Stimulated activated CD4-positive, alpha-beta T cell treated with anti-CD3 and anti-CD28 coated beads, Interleukin-1b, Interleukin-23, amount 100 ng/mL, for 1 hour (primary cell): ENCODE measurements at places on chromosomes 2 and 18.

GRCh38 chr2:219261024-219261855, 7.5 kb upstream of the TUBA4A start:
- DNase-seq: no peak

GRCh38 chr18:69985239-69985638, 37.6 kb upstream of the CD226 start:
- DNase-seq: no peak

DNA sequence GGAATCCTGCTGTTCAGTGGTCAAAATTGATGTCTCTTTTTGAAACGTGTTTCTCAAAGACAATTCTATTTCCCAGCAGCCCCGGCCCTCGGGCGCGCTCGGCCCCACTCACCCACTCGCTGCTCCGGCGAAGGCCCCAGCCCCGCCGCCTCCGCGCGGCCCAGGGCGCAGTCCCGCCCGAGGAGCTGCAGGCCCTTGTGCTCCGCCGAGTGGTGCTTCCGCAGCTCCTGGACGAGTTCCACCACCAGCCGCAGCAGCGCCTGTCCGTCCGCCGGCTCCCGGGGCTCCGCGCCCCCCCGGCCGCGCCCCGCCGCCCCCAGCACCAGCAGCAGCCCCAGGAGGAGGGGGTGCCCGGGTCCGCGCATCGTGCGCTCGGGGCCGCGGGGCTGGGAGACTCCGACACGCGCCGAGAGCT, 413 bp downstream of the ALKAL2 start:
- DNase-seq: no peak

DNA sequence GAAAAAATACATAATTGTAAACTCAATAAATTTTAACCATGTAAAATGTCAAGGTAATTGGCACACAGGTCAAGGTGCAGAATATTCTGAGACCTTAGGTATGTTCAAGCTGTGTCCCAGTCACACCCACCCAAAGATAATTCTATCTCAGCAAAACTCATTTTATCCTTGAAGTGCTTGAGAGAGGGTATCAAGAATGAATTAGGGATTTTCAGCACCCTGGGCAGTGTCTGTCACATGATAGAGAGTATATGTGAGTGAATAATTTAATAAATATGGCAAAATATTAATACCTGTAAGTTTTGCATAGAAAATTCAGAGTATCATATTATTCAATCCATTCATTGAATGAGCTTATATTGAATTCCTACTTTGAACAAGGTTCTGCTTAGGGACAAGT, 567.9 kb downstream of the FBXO15 start:
- no peak for DNase-seq

- DNase-seq: no peak
Observed at GRCh38 chr2:127078666-127079270, 28.2 kb downstream of the BIN1 start.

- DNase-seq: no peak
Observed at GRCh38 chr2:70133491-70134322, 46.4 kb downstream of the PCBP1 start.

DNA sequence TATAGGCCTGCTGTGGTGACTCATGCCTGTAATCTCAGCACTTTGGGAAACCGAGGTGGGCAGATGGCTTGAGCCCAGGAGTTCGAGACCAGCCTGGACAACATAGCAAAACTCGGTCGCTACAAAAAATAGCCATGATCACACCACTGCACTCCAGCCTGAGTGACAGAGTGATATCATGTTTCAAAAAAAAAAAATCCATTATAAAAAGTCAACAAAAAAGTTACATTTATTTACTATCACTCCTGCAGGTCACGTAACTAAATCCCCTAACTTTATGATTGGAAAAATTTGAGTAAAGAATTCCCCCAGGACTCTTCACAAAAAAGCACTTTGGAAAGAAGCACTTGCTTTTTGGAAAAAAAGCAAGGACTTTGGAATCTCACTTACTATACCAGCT, 46.4 kb upstream of the AGPS start:
- DNase-seq: no peak

GRCh38 chr2:9895669-9896590, 52.7 kb downstream of the TAF1B start:
- no peak for DNase-seq

GRCh38 chr2:216281876-216282275, 90.4 kb downstream of the MARCHF4 start:
- DNase-seq: no peak

DNA sequence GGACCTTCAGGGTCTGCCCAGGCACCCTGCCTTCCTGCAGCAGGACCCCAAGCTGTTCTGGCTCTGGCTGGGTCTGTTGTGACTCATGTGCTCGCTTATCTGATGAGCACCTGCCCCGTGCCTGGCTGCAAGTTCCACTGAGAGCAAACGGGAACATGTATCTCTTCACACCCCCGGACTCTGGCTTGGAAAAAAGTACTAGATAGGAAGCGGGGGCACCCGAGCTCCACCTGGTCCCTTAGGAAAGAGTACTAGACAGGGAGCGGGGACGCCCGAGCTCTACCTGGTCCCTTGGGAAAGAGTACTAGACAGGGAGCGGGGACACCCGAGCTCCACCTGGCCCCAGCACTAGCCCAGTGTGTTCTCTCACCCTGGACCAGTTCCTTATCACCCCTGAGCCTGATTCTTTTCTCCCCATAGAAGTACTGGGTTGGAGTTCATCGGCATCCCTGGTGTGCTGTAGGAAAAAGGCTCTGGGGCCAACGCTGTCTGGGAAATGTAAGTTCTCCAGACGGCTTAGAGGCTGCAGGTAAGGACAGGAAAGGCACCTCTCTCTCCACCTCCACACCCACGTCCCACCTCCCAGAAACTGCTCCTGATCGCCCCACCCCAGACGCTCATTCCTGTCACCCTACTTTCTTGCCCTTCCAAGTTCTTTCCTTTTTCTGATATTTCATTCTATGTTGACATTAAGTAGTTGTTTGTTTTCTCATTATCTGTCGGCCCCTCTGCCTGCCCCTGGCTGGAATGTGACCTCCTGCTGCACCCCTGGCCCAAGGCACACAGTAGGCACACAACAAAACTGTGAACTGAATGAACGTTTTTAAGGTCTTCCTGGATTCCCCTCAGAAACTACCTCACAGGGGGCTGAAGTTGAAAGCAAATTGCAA, 40.2 kb downstream of the HDAC4 start:
- no peak for DNase-seq

- no peak for DNase-seq
Observed at GRCh38 chr2:140355511-140356090, 1575.4 kb upstream of the NXPH2 start.

DNA sequence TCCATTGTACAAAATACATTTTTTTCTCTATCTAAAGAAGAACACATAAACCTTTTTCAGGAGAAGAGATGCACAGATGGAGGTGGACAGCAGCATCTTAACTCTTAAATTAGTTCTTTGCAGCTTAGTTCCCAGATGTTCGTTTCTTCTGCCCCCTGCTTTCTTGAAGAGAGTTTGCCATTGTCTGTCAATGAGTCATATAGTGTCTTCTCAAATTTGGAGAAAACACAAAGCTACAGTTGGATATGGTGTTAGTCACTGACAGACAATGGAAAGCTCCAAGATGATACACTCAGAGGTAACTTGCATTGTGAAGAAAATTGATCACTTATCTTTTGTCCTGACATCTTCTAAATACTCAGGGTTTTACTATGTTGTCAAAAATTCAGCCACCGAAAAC, 48.8 kb upstream of the TMEFF2 start:
- DNase-seq: no peak

GRCh38 chr2:201842131-201842860, 36.0 kb downstream of the CDK15 start:
- no peak for DNase-seq

GRCh38 chr2:207291625-207292252, 126.0 kb upstream of the KLF7 start:
- no peak for DNase-seq

DNA sequence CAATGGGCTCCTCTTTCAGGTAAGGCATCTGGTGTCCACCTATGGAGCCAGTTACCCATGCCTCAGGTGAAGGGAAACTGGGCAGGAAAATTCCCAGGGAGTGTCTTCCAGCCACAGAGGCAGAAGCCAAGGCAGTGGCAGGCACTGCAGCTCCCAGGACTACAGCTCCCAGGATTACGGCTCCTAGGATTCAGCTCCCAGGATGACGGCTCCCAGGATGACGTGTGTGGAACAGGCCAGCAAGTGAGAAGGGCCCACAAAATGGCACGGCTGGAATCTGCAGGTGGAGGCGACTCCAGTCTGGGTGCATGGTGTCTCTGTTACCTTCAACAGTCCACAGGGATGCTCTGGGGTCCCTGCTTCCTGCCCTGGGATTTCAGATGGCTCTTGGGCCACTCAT, 92.1 kb downstream of the PTGR3 start:
- no peak for DNase-seq

- DNase-seq: no peak
Observed at GRCh38 chr2:217901835-217902378, 100.9 kb downstream of the TNS1 start.

DNA sequence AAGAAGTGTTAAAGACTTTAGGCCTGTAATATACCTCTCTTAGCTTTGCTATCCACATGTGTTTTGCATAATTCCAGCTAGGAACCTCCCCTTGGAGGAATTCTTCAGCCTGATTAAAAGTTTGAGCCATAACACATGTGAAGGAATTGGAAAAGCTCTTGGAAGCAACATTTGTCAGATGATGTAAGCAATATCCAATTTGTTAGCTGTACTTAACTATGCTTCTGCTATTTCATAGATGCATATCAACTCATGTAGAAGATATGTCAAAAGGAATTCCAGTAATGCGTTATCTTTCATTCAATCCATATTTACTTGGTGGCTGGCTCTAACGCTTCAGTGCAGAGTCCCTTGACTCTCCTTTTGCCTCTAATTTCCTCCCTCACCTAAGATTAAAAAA, 46.2 kb downstream of the PKP4 start:
- no peak for DNase-seq

DNA sequence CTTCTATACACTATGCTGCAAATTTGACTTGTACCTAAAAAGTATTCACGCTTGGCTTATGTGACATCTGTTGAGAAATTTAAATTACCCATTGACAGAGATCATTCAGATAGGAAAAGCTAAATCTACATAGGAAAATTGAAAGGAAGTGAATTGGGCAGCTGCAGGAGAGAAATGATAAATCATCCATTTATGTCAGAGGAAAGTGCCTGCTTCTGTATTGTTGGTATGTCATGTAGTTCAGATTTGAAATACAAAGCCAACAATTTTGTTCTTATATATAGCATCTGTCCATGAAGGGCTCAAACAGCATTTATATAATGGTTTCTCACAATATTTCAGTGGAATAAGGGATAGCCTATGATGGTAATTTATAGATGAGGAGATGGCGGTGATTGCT, 17.6 kb downstream of the LINC00305 start:
- no peak for DNase-seq

- DNase-seq: no peak
Observed at GRCh38 chr18:37672932-37673595, 107.5 kb upstream of the CELF4 start.

- no peak for DNase-seq
Observed at GRCh38 chr2:232666051-232666805, 30.9 kb upstream of the GIGYF2 start.

- DNase-seq: no peak
Observed at GRCh38 chr2:68738906-68739594, 4.4 kb downstream of the ARHGAP25 start.

DNA sequence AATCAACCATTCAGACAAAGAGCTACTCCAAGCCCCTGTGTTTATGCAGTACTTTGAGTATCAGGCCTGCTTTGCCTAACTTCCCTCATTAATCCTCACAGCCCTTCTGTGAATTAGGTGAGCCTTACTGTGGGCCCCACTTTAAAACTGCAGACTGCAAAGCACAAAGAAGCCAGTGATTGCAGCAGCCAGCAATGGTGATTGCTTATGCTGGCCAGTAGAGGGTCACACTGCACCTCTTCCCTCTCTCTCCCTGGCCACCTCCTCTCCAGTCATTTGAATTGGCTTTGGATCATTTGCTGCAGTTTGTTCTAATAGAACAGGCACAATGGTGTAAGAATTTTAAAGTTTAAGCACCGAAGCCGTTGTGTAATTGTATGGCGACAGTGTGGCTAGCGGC, 229.9 kb downstream of the AGPS start:
- DNase-seq: no peak

DNA sequence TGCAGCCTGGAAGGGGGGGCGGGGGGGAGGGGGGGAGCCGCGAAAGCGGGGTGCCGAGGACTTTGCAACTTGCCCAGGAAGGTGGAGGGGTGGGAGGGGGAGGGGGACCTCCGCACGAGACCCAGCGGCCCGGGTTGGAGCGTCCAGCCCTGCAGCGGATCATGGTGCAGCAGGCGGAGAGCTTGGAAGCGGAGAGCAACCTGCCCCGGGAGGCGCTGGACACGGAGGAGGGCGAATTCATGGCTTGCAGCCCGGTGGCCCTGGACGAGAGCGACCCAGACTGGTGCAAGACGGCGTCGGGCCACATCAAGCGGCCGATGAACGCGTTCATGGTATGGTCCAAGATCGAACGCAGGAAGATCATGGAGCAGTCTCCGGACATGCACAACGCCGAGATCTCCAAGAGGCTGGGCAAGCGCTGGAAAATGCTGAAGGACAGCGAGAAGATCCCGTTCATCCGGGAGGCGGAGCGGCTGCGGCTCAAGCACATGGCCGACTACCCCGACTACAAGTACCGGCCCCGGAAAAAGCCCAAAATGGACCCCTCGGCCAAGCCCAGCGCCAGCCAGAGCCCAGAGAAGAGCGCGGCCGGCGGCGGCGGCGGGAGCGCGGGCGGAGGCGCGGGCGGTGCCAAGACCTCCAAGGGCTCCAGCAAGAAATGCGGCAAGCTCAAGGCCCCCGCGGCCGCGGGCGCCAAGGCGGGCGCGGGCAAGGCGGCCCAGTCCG, 540 bp downstream of the SOX11 start:
- no peak for DNase-seq

GRCh38 chr18:79549638-79550000, 130.0 kb upstream of the CTDP1 start:
- no peak for DNase-seq

DNA sequence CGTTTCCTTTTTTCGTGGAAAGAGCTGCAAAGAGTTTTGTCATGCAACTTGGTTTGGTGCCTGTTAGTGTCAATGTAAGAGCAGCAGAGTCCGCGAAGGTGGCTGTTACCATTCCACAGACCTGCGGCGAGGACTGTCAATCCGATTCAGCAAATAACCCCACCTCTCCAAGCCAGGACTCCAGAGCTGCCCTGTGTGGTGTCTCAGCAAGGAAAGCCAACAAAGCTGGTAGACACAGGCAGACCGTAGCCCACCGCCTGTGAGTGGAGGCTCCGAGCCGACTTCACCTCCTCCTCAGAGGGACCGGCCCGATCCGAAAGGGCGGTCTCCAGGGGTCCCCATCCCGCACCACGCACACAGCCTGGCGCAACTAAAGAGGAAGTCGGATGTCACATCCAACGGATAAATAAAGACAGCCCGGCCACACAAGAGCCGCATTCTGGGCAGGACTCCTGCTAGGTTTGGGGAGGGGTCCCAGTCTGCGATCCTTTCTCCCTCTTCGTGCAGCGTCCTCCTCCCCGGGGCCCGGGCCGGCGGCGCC, 819 bp downstream of the ANKRD44 start:
- DNase-seq: no peak

GRCh38 chr18:58843688-58844035, 21.0 kb upstream of the ZNF532 start:
- DNase-seq: no peak
